ENCODE measurements at places on chromosomes 16 and 17.

DNA sequence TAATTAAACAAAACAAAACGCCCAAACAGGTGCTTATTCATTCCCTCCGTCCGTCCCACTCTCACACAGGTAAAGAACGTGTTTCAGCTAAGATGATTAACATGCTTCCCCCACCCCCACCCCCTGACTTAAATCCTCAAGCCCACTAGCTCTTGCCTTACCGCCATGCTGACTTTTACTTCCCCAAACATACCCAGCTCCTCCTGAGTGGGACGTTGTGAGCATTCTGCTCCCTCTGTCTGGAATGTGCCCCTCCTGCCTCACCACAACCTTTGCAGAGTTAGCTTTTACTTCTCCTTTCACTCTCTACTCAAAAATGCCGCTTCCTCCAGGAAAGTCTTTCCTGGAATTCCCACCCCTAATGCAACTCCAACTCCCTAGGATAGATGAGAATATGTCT is 774.0 kb upstream of the RBFOX1 start:
- no peak for DNase-seq

DNA sequence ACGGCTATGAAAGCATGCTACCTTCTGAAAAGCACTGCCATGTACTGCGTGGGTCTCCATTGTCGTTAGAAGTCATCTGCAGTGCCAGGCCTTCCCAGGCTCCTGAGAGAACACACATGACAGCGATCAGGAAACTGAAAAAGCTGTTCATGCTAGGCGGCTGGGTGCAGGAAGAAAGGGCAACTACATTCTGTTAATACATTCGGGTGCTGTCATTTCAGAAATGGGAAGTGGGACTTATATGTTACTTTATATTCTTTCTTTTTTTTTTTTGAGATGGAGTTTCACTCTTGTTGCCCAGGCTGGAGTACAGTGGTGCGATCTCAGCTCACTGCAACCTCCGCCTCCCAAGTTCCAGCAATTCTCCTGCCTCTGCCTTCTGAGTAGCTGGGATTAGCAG is 19.9 kb downstream of the CFAP20 start:
- no peak for DNase-seq

GRCh38 chr16:10616756-10617640 is 36.6 kb upstream of the EMP2 start:
- DNase-seq = no peak

DNA sequence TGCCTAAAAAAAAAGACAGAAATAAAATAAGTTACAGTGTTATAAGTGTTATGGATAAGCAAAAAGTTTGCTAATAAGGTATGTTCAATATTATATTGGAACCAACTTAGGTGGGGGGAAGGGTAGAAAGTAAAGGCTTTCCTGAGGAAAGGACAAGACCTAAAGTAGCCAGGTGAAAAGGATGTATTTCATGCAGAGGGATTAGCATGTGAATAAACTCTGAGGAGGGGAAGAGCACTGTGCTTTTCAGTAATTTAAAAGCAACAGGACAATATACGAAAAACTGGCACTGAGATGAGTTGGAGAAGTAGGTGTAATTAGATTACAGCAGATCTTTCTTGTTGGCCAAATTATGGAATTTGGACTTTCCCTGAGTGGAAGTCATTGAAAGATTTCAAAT is 7.6 kb downstream of the TOP2A start:
- no peak for DNase-seq

DNA sequence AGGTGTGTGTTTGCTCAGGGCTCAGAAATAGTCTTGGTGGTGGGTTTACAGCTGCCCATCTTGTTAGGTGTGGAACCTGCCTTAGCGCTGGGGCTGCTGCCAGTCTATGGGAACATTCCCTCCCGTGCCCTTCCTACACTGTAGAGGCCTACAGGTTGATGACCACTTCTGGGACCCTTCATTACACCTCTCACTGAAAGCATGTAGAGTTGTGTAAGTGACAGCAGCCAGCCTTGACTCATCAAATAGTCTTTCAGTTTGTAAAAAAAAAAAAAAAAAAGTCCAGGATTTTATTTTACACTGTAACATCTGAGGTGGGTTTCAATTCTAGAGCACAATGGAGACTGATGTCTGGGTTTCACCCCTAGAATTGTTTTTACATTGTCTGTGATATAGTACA is 193.9 kb downstream of the SPECC1 start:
- no peak for DNase-seq

DNA sequence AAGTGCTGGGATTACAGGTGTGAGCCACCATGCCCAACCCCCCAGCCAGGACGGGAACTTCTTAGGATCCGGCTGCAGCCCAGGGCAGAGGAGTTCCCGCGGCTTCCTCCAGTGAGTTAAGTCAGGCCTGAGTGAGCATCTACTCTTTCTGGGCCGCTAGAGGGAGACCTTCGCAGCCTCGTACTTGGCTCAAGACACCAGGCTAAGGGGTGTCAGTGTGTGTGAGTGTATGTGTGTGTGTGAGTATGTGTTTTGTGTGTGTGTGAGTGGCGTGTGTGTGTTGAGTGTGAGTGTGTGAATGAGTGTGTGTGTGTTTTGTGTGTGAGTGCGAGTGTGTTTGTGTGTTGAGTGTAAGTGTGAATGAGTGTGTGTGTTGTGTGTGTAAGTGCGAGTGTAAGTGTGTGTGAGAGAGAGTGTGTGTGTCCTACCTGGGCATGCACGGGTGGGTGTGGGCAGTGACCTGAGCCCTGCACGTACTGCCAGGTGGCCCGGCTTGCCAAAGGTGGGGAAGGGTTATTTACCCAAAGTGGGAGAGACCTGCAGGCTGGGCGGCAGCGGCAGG is 58.5 kb downstream of the TMEM235 start:
- peak; percentile 80 for DNase-seq

GRCh38 chr17:4059656-4060055 is 83.2 kb downstream of the ZZEF1 start:
- DNase-seq = no peak

- no peak for DNase-seq
Observed at GRCh38 chr17:11825572-11826209, 171.6 kb downstream of the ZNF18 start.

Data from GM13977 (cell line).